ENCODE measurements at places on chromosomes 7 and 10.

DNA sequence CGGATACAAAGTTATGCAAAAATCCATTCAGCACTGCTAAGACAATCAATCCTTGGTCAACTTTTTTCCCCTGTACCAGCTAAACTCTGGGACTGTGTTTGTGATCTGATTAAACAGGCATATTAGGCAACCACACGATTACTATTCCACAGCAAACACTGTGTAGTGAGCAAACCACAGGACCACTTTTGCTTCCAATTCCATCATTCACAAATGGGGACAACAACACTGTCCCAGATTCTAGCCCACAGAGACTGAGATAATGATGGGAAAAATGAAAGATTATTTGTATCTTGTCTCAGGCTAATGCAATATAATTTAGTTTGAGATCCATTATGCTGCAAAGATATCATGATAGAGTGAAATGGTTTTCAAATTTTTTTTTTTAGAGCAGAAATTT, 163.7 kb upstream of the AOAH start:
- no peak for DNase-seq

GRCh38 chr10:89419548-89419947, 5.2 kb downstream of the IFIT5 start:
- DNase-seq, result peak; percentile 20

DNA sequence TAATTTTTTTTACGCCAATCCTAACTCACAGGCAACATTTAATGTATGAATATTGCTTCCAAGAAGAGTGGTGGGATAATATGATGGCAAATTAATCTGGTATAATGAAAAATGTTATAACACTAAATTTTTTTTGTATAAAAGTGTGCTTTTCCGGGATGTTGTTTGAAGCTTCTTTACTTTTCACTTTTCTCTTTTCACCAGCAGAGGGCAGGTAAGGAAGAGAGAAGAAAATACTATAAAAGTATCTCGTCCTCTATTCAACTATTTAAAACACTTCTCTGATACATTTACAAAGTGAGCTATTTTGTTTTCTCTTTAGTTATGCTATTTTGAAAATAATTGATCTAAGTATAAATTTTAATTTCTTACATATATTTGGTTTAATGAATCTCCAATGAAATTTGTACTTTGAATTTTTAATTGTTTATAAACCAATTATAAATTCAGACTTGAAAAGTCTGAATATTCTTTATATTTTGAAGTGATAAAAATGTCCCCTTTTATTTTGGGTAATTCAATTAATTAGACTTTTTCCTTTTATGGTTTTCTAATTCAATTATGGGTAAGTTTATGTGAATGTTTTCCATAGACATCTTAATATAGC, 20.7 kb upstream of the CFTR start:
- DNase-seq, result no peak

DNA sequence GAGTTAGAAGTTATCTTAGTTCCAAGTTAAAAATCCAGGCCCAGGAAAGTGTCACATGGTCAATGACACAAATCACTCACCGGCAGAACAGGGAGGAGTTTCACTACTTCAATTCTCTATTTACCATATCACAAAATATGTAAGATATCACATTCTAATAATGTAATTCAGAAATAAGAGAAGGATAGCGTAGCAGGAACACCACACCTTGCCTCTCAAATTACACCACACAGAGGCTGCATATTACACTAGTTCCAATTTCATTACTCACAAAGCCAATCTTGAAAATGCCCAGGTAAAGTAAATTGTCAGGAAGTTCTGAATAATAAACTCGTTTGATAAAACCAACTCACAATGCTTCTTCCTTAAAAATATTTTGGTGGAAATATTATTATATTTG, 169.2 kb downstream of the CTTNBP2 start:
- DNase-seq, result no peak

DNA sequence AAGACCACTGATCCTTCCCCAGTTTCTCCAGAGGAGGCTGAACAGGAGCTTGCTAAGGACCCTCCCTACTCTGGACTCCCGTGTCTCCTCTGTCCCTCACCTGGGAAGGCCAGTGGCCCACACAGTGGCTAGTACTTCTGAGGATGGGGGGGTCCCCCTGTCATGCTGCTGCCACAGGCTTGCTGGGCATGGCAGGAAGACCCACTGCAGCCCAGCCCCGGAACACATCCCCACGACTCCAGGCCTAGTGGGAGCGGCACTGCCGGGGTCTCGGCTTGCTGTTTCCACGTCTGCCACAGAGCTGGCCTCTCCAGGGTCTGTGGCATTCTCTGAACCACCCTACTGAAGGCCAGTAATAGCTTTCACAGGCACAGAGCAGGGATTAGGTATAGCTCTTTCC, 25.9 kb upstream of the NPFFR1 start:
- no peak for DNase-seq

DNA sequence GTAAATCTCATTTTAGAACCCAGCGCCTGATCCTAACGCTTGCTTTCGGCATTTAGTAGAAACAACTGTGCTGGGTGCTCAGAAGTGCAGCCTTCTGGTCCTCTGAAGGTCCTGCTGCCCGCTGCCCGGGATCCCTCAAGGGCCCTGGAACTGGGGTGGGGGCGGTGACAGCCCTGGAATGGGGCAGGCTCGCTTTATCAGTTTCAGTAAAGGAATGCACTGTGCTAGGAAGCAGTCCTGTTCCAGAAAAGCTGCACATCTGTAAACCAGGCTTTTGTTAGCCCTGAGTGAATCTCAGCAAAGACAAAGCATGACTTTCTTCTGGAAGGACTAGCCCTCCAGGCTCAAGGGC, 254.6 kb downstream of the TNS3 start:
- no peak for DNase-seq

DNA sequence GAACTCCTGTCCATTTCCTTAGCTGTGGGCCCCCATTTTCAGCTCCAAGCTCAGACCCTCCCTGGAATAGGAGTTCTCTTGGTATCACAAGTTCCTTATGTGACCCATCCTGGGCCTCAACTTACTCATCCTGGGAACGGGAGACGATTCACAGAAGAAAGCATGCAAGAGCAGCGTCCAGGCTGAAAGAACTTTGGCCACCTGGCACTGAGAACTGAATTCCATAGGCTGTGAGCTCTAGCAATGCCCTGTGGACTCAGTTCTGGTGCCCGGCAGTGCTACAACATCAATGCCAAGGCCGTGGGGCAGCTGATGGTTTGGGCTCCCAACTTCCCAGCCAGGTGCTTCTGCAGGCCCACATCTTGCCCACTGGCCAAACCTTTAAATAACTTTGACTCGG, 3.9 kb upstream of the CUEDC2 start:
- DNase-seq, result no peak

DNA sequence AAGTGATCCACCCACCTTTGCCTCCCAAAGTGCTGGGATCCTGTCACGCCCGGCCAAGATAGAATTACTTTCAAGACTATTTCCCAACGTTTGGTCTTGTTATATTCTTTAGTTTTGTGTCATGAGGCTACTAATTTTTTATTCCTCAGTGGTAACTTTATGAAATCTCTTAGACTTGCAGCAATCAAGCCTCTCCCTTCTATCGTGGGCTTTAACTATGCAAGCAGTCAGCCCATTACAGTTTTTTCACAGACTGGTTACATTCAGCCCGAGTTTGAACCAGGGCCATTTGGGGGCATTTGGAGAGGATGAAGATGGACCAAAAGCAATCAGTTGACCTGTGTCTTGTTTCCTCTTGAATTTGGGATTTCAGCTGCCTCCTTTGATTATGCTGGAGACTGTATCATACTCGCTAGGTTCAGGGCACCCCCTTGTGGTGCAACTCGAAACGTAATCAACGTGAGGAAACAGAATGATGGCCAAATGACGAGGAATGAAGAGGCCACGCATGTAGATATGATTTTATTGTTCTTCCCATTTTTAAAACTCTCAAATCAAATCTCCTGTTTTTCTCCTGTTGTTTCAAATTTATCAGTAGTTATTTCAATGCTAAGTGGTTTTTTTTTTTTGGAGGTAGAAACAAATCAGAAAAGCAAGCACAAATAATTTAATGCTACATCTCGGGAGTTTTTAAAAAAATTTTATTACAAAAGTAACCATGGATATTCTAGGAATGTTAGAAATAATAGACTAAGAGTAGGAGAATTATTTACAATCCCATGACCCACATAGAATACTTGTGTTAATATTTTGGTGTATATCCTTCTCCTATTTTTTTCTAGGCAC, 151.6 kb downstream of the KIAA1217 start:
- DNase-seq, result no peak

GRCh38 chr10:71084818-71085126, 127.6 kb upstream of the UNC5B start:
- DNase-seq, result no peak

GRCh38 chr7:83475420-83475819, 173.5 kb downstream of the SEMA3E start:
- DNase-seq, result no peak

- DNase-seq, result no peak
These were observed 180.0 kb upstream of the ADCY1 start for GRCh38 chr7:45394117-45394708.

- DNase-seq, result no peak
These were observed 14.0 kb upstream of the NUB1 start for GRCh38 chr7:151327659-151328058.

GRCh38 chr10:116079355-116079754, 193.7 kb downstream of the GFRA1 start:
- no peak for DNase-seq

- no peak for DNase-seq
These were observed 61.7 kb upstream of the NXPH1 start for GRCh38 chr7:8371742-8372141.

DNA sequence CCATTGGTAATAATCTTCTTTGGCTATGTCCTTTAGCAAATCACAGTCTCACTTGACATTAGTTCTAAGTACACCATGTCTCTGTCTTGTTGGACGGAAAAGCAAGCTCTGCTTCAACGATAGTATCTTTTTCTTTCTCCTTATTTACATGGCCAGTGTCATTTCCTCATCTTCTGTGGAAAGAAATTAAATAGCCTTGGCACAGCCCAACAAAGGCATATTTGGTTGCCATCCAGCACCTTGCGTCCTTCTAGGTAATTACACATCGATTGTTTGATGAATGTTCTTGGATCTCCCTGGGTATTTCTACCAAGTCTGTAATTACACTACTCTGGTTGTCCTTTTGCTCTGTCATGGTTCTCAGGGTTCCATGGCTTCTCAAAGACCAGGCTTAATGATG, 183.1 kb downstream of the CHN2 start:
- no peak for DNase-seq

GRCh38 chr7:112821345-112821744, 31.2 kb upstream of the TMEM168 start:
- DNase-seq, result no peak

- DNase-seq, result no peak
These were observed 418.7 kb downstream of the GLRX3 start for GRCh38 chr10:130554701-130555410.

DNA sequence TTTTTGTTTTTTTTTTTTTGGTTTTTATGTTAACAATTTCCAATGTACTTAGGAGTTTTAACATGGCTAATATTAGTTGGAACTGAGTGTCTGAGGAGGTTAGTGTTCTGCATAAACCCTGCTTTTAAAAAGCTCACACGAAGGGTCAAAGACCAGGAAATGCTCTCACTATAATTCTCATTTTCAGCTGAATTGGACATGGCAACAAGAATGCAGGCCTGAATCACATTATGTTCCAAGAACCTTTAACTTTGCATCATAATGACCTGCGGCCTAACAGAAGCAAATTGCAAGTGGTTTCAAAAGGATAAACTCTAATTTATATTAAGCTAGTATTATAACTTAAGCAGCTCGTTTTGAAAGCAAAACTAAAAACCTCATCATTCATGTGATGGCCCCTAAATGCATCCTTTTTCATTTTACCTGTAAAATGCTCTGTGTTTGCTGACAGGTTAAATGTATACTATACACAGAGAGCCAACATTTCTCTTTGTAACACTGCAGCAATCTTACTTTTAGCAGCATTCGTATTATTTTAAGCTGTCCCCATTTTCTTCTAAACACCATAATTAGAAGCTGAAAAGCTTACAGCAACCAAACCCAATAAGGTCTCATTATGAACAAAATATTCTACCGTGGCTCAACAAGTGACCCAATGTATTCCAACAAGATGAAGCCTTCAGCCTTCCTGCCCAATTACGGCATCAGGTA, 242.8 kb upstream of the SP4 start:
- no peak for DNase-seq

DNA sequence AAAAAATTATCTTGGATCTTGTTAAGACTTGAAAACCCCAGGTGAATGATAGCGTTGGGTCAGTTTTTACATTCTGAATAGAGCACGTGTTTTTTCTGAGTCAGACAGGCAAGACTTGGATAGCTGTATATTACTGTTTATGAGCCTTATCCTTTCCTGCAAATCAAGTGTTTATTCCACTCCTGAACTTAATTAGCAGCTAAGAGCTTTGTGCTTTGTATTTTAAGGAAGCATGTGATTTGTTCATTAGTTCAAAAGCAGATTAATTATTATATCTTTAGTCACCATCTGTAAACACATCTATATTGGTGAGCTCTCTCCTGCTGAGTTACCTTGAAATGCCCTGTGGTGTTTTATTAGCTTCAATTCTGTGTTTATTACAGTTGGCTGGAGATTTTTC, 98.6 kb upstream of the PRPS1L1 start:
- DNase-seq, result no peak

GRCh38 chr10:77398986-77399755, 238.4 kb downstream of the KCNMA1 start:
- no peak for DNase-seq

- DNase-seq, result no peak
These were observed 111.1 kb downstream of the ELMO1 start for GRCh38 chr7:37337522-37337921.

- DNase-seq, result no peak
These were observed 144.6 kb upstream of the TMEM106B start for GRCh38 chr7:12066521-12066920.

GRCh38 chr7:53811555-53812079, 730.6 kb upstream of the VSTM2A start:
- DNase-seq, result no peak

All from T-helper 1 cell (primary cell).